Activated CD4-positive, alpha-beta T cell treated with anti-CD3 and anti-CD28 coated beads, Interleukin-2, amount 50 U/mL, for 24 hours (primary cell): ENCODE measurements at places on chromosomes 1 and 21.
A peak's percentile ranks its signal among the peaks of the same experiment; 100 is the strongest.

GRCh38 chr1:108561689-108562326, 1.9 kb downstream of the EEIG2 start:
- peak; percentile 65 for DNase-seq

GRCh38 chr1:113223040-113223439, 150.0 kb downstream of the LRIG2 start:
- no peak for DNase-seq

- no peak for DNase-seq
Measured at GRCh38 chr1:24101796-24102586, 9.9 kb downstream of the MYOM3 start.

DNA sequence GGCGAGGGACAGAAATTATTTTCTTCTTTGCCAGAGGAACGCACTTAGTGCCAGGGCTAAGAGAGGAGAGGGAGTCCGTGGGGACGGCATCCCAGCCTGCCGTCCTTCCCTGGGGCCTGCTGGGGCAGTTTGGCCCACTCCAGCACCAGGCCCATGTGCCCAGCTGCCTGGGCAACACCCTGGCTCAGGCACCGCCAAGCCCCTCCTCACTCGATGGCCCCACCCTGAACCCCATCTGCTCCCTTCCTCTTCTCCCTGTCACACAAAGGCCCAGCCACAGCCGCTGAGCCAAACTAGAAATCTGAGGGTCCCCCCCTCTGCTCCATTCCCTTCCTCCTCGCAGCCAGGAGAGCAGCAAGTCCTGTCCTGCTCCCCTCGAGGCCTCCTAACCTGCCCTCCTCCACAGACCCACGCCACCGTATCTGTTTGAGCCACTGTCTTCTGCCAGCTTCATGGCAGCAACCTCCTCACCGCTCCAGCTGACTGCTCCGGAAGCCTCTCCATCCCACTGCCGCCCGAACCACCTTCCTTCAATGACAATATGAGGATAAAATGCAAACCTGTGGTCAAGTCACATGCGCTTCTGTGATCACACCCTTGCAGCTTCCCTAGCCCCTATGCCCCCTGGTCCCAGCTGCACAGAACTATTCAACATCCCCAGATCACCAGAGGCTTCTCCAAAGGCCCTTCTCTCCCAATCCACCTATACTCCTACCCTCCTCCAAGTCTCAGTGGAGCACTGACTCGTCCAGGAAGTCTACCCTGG, 8.4 kb upstream of the TNNI1 start:
- no peak for DNase-seq

DNA sequence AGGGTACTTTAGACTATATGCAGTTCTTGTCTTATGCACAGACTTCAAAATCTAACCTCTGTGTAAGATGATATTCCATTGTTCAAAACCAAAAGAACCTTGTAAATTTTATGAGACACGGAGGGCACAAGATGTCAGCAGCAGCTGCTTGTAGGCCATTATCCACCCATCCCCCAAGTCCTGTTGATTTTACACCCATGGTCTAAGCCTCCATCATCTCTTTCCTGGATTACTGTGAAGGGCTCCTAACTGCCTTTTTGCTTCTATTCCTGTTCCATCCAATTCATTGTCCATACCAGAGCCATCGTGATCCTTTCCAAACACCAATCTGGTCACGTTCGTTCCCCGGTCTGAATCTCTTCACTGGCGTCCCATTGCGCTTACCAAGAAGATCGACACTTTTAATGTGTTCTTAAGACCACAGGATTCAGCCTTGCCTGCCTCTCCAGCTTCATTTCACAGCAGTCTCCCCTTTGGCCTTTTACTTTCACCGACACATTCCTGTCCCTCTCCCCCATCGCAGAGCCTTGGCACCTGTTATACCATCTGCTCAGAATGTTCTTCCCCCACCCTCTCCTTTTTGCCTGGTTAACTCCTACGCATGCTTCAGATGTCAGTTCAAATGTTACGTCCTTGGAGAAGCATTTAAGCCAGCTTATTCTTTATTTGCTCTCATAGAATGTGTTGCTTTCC, 107.3 kb upstream of the POU3F1 start:
- DNase-seq: no peak

- no peak for DNase-seq
Measured at GRCh38 chr1:41396084-41396483, 34.9 kb downstream of the FOXO6 start.

GRCh38 chr1:188620236-188620635, 1791.5 kb downstream of the PLA2G4A start:
- DNase-seq: no peak

GRCh38 chr1:57424231-57425027, 569 bp upstream of the DAB1 start:
- DNase-seq: no peak

DNA sequence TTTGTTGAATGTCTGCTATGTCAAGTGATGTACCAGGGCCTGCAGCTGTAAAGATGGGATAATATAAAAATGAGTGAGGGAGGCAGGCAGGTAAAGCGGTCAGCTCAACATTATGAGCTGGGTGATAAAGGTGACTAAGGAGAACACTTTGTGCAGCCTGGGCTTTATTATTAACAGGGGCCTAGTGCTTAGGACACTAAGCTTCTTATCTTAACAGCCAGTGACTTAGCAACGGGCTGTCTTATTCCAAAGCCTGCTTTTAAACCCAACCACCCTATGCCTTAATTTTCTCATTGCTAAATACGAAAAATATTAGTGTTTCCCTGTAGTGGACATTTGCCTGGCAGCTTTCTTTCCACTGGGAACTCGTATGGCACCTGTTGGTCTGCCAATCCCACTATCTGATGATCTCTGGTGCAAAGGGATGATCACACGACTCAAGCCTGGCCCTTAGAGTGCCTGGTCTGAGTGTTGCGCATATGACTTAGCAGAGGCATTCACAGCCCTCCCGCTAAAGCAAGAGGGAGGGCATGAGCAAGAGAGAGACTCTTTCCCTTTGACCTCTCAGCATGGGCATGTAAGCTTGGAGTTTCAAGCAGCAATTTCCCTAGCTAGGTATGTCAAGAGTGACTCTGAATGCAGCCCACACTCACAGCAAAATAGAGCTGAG, 98.6 kb upstream of the PAPPA2 start:
- DNase-seq: no peak

DNA sequence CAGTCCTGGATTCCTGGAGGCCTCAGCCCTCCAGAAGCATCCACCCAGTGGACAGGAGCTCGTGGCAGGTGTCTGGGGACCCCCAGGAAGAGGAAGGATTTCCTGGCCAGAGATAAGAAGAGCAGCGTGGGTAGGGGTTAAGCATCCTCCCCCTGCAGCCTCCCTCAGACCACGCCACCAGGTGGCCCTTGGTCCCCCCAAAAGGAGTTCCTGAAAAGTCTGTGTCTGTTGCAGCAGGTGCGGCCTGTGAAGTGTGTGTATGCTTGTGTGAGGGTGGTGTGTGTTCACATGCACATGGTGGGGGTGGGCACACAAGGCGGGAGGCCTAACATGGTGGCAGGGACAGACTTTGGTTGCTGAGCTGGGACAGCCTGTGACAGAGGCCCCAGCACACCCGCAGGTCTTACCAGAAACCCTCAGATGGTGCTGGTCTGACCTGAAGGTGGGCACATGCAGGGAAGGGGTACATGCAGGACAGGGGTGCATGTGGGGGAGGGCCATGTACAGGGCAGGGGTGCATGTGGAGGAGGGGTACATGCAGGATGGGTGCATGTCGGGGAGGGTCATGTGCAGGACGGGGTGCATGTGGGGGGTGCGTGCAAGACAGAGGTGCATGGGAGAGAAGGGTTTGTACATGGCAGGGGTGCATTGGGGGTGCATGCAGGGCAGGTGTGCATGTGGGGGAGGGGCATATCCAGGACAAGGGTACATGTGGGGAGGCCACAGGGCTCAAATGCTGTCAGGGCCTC, 18.2 kb upstream of the RUNX3 start:
- no peak for DNase-seq

DNA sequence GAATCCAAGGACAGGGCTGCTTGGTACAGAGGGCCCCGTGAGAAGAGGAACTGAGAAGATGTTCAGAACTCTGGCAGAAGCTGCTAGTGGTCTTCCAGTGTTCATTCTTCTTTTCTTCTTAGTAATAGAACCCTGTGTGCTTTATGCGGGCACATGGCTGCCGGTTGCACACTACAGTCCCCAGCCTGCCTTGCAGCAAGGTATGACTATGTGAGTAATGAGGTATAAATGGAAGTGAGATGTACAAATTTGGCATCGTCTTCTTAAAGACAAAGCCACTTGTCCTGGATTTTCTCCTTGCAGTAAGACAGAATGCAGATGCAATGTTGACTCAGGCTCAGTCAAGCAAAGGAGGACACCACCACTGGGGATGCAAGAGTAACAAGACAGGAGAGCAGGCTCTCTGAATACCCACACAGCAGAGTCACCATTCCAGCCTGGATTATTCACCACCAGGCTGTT, 15.0 kb upstream of the ATP1B1 start:
- DNase-seq: no peak

GRCh38 chr1:52530563-52531144, 22.2 kb downstream of the TUT4 start:
- DNase-seq: no peak

DNA sequence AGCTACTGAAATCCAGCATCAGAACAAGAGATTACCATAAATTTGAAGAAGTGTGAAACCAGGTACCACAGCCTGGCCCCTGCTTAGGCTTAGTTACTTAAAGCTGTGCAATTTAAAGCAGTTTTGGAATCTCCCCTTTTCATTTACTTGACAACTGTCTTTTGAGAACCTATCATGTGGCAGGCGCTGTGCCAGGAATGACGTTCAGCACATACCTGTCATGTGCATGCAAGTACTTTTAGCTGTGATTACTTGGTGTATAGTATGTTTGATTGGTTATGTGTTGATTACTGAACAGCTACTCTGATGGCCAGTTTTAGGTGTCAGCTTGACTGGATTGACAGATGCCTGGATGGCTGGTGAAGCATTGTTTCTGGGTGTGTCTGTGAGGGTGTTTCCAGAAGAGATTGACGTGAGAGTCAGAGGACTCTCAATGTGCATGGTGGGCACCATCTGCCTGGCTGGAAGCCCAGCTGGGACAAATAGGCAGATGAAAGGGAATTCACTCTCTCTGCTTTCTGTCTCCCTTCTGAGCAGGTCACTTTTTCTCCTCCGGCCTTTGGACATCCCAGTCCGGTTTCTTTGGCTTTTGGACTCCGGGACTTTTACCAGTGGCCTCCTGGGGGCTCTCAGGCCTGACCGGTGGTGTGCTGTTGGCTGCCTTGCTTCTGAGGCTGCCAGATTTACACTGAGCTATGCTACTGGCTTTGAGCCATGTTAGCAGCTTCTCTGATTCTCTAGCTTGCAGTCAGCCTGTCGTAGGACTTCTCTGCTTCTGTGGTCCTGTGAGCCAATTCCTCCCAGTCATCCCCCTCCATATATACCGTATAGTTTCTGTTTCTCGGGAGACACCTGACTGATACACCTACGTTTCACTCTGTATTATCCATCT, 178.0 kb downstream of the RYR2 start:
- DNase-seq: no peak

DNA sequence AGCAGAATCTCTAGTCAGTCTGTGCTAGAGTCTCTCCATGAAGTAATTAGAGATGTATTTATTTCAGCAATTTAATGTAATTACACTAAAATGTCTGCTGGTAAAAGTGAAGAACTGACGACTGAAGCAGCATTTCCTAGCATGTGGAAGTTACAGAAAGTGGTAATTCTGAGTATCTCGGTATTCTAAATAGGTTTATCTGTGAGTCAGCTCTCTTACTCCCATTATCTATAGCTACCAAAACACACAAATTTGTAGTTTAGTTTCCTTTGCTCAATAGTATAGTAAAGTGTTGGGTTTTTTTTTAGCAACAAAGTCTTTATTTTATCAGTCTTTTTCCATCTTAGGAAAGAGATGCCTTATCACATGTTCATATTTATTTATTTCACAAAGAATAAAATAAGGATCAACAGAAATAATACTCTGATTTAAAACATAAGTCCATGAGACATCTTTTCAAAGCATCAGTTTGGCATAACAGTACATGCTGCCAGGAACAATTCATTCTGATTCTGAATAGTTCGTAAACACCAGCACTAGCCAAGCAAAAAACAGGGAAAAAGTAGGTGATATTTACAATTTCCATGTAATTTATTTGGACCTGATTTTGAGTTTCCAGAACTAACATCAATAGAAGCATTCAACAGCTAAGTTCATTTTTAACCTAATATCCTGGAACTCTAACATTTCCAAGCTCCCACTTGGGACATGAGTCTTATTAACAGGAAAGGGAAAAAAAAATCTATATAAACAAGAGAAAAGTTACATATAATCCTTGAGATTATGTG, 76.3 kb downstream of the KCNT2 start:
- DNase-seq: no peak

GRCh38 chr1:163544441-163544840, 222.7 kb downstream of the NUF2 start:
- DNase-seq: no peak

DNA sequence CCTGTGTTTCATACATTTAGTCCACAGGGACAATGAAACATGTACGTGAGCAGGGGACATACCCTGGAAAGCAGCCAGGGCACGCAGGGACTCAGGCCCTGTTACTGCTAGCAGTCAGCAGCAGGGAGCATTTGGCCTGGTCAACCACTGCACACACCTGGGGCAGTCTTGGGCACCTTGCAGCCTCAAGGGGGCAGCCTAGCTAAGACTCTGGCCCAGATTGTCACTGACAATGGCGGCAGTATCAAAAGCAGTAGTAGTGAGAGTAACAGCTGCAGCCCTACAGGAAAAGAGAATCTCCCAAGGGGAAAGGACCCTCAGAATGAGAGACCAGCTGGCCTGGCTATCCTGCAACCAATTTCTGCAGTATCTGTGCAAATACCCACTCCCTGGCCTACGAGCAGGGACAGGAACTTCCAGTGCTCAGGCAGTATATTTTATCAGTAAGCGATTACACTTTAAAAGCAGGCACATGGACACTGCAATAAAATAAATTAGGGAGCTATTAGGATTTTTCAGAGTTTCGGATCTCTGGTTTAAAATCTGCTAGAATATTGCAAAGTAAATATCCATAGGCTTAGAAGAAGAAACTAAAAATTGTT, 475.6 kb downstream of the LTN1 start:
- DNase-seq: peak; percentile 51

GRCh38 chr1:41449326-41449921, 35.1 kb downstream of the EDN2 start:
- no peak for DNase-seq

- no peak for DNase-seq
Measured at GRCh38 chr1:179231923-179232322, 2.4 kb upstream of the ABL2 start.

GRCh38 chr1:201665036-201665435, 126.1 kb downstream of the NAV1 start:
- no peak for DNase-seq

- peak; percentile 48 for DNase-seq
Measured at GRCh38 chr1:89454845-89455521, 69.6 kb upstream of the LRRC8B start.
